NCI-H460 (cell line): ENCODE measurements at places on chromosomes 7 and 10.

- no peak for DNase-seq
These were observed 449.0 kb downstream of the ETV1 start for GRCh38 chr7:13540429-13540828.

- DNase-seq = no peak
These were observed 26.9 kb upstream of the BPGM start for GRCh38 chr7:134619627-134620331.

DNA sequence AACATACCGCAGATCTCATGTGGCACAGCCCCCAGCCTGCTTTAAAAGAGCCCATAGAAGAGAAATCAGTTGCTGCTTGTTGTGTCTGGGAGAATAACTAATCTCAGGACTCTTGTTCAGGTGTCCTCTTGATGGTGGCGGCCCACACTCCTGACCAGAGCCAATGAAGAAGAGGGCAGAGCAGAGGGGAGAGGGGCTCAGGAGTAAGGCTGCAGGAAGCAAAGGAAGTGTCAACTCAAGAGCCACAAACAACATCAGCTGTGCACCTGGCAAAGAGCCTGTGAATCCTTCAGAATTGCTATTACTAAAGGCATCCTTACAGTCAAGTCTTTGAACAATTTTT, 59.8 kb upstream of the PTN start:
- no peak for DNase-seq

GRCh38 chr10:29146311-29147100, 142.4 kb upstream of the LYZL1 start:
- no peak for DNase-seq

GRCh38 chr10:13629116-13629515, 42.4 kb downstream of the PRPF18 start:
- DNase-seq = no peak

GRCh38 chr7:65001291-65001814, 5.1 kb downstream of the ERV3-1 start:
- no peak for DNase-seq

- DNase-seq = peak; percentile 12
These were observed 98.7 kb downstream of the RNF216 start for GRCh38 chr7:5682551-5683279.

GRCh38 chr7:65925040-65925439, 52.2 kb downstream of the VKORC1L1 start:
- no peak for DNase-seq

GRCh38 chr10:80477813-80478212, 23.7 kb downstream of the TSPAN14 start:
- no peak for DNase-seq

DNA sequence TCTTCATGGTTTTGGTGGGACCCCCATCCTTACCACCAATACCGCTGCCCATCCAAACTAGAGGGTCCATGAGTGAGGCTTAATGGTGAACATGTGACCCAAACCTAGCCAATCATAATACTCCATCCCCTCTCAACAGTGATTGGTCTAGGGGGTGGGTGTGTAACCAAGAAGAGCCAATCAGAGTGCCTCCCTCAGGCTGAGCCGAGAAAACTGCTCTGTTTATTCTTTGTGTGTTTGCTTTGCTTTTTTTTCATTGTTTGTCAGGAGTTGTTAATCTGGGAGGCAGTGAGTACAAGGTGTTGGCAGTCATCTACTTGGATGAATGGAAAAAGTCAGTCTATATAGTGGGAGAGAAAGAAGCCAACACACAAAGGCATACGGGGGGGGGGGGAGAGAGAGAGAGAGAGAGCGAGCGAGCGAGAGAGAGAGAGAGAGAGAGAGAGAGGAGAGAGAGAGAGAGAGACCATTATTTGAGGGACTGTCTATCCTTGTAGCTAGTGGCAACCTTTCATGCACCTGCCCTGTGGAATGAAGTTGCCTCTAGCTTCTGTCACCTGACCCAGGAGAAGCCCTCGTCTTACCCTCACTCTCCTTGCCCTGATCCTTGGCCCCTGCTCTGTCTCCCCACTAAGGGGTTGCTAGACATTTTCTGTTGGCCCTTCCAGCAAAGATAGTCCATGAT, 441.7 kb downstream of the TYW1 start:
- no peak for DNase-seq

- peak; percentile 82 for DNase-seq
These were observed at the start of gene ZNF746 for GRCh38 chr7:149497467-149498261. Gene ZNF746 (minus strand): TSS chr7:149497809. CDS start chr7:149497536, 273 bp downstream.
